ENCODE measurements at places on chromosomes 13 and 19.
A peak's percentile ranks its signal among the peaks of the same experiment; 100 is the strongest.

DNA sequence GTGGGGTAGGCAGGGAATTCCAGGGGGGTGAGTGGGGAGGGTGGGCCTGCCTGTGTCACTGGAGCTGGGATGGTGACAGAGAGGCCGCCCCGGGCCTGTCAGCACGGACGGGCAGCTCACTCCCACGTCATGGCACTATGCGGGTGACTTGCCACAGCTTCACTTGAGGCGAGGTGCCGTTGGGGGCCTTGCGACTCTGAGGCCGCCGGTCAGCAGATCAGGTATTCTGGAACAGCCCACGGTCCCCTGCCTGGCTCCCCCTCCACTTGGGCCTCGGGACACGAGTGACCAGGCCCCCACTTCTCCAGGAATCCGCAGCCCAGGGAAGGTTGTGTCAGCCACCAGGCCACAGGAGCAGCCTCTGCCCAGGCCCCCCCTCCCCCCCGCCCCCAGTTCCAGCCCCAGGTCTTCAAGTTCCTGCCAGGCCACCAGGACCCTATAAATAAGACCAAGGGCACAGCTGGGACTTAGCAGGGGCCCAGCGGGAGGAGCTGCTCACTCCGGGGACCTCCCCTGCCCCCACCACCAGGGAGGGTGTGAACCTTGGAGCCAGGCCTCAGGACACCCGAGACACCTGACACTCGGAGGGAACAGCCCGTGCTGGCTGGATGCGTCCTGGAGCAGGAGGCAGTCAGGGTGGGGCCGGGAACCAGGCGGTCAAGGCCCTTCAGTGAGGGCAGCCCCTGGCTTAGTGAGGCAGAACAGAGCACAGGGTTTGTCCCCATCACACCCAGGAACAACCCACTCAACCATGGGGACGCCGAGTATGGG, 2.7 kb upstream of the MIDN start:
- no peak for DNase-seq

- no peak for DNase-seq
These were observed 11.7 kb downstream of the ZNF66 start for GRCh38 chr19:20787786-20788185.

- DNase-seq: no peak
These were observed 7.0 kb downstream of the CAB39L start for GRCh38 chr13:49436890-49437289.

- no peak for DNase-seq
These were observed 193.1 kb downstream of the KCTD12 start for GRCh38 chr13:76693086-76693485.

DNA sequence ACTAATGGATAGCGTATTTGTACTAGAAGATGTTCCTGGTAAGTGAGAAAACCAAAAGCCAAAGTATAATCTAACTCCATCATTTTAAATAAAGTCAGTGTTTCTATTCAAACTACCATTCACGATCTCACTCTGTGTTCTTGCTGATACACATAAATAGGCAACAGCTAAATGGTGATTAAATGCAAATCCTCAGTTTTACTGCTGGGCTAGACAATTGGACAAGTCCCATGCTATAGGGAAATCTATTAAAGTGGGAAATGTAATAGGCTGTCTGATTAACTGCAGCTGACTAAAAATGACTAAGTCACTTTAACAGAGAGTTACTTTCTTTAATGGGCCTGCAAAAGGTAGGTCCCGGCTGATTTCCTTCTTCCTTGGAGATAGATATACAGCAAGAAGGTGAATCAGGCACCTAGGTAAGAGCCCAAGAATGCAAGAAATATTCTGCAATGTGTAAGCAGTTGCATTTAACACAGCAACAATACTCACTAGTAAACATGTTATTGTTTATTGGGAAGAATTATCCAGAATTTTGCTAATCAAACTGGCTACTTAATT, 298.4 kb downstream of the SLITRK6 start:
- no peak for DNase-seq

DNA sequence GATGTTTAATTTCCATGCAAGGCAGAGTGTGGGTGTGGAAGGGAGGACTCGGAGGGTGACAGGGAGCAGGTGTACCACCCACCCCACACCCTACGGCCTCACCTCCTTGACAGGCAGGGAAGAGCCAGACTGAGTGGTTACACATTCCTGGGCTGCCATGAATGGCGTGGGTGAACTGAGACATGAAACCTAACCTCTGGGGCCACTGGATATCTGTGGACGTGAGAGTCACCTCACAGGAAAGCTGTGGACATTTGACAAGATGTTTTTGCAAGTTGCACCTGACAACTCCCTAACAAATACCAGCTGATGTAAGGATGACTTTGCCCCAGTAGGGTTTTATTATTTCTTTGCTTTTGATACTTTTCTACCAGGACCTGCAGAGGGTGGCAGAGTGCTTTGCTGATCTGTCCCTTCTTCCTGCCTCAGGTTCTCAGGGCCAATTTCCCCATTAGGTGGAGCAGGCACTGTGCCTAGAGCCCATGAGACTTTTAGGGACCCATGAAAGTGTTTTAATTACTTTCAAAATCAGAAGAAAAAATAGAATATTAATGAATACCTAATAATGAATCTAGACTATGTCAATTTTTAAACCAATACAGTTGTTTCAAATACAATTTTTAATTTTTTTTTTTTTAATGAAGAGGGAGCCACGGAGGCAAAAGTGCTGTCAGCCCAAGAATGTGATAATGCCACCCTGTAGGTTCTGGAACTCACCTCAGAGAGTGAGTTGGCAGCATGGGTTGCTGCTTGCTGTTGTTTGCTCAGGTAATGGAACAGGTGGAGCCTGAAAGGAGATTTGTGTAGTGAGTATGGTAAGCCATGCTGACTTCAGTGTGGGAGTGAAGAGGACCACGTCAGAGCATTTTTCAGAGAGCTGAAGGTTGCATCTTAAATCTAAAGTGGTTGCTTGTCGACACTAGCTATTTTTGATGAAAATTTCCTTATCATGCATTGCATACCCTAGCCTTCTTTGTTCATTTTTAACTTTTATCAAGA, 58.0 kb upstream of the CYSLTR2 start:
- DNase-seq: peak; percentile 13

GRCh38 chr13:43200307-43200706, 176.9 kb downstream of the DNAJC15 start:
- no peak for DNase-seq

DNA sequence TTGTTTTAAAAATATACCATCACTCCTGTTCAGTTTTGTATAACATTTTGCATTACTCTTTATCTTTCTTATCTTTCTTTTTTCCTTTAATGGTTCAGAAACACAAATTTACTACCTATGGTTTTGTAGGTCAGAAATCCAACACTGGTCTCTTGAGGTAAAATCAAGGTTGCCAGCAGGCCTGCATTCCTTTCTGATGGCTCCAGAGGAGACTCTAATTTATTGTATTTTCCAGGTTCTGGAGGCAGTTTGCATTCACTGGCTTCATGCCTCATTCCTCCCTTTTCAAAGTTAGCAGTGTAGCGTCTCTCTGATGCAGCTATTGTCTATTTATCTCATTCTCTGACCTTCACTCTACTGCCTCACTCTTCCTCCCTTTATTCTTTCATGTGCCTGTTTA, 767.4 kb downstream of the SLITRK6 start:
- no peak for DNase-seq

GRCh38 chr19:39248806-39249205, at the start of gene IFNL4:
TSS of gene IFNL4 (minus strand) at chr19:39248856.
- no peak for DNase-seq

DNA sequence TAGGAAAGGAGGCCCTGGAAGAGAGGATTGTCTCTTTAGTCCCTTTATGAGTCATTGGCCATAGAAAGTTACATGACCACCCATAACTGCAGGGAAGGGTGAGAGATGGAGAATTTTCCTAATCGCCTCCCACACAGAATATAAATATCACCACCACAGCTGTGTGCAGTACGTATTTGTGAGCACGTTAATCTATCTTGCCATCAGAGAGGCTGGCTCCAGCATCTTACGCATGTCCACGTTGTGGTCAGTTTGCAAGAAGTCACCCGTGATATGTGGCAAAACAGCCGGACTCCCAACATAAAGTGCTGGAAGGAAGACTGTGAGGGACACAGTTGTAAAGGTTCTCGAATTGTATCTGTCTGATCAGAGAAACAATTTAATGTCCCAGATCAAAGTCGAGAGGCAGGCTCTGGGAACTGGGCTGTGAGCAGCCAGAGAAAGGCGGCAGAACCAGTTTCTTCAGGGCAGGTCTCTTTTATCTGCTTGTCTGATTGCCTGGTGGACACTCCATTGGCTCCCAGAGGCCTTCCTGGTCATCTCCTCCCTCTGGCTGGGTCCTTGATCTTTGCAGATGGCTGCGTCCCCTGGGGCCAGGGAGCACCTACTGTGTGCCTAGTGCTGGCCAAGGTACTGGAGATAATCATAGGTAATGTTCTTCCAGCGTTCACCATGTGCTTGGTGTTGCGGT, 74.9 kb downstream of the SIPA1L3 start:
- no peak for DNase-seq

DNA sequence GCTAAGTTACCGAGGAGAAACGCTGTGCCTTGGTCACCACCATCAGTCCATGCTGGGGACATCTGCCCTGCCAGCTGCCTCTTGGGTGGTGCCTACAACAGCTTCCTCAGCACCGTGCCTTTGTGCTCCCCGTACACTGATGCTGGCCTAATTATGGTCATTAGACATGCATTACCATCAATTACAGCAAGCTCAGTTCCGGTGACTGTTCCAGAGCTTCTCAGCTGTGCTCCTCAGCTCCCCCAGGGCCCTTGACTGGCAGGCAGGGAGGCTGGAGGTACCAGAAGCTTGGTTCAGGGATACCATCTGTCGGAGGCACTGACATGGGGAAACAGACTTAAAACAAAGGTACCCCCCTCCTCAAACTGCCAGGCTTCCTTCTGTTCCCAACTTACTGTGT, 40.2 kb downstream of the CILP2 start:
- no peak for DNase-seq

- DNase-seq: no peak
These were observed 84.1 kb downstream of the MIPEP start for GRCh38 chr13:23805122-23805521.

- no peak for DNase-seq
These were observed 500.8 kb upstream of the PCDH20 start for GRCh38 chr13:61916483-61916882.

DNA sequence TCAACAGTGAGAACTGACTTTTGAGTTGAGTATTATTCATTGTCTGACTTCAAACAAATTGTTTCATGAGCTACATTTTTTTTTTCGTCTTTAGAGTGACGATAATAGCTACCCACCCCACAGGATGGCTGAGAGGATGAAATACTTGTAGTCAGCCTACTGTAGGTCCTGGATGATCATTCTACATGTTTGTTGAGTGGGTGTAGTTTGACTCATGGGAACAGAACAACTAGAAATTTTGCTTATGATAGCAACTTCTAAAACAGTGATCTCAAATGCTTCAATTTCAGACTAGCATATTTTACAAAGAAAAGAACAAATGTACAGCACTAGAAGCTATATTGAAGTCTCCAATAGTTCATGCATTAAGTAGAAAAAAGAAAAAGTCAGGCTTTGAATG, 651.8 kb downstream of the PCDH9 start:
- DNase-seq: no peak

DNA sequence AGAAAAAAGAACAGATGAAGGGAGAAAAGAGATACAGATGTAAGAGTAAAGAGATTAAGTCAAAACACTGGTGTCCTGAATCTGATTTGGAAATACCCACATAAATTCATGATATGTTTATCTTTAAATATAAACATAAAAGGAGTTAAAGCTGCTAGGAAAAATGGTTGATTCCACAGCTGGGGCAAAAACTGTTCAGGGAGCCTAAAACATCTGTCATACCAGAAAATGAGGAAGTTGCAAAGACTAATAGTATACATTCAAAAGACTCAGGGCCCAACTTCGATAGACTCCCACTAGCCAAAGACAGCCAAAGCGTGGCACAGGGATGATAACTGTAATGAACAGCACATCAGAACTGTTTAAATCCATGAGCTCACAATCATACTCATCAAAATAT, 62.0 kb downstream of the ABCC4 start:
- no peak for DNase-seq

- DNase-seq: no peak
These were observed 10.9 kb downstream of the B3GNT8 start for GRCh38 chr19:41416194-41416674.

DNA sequence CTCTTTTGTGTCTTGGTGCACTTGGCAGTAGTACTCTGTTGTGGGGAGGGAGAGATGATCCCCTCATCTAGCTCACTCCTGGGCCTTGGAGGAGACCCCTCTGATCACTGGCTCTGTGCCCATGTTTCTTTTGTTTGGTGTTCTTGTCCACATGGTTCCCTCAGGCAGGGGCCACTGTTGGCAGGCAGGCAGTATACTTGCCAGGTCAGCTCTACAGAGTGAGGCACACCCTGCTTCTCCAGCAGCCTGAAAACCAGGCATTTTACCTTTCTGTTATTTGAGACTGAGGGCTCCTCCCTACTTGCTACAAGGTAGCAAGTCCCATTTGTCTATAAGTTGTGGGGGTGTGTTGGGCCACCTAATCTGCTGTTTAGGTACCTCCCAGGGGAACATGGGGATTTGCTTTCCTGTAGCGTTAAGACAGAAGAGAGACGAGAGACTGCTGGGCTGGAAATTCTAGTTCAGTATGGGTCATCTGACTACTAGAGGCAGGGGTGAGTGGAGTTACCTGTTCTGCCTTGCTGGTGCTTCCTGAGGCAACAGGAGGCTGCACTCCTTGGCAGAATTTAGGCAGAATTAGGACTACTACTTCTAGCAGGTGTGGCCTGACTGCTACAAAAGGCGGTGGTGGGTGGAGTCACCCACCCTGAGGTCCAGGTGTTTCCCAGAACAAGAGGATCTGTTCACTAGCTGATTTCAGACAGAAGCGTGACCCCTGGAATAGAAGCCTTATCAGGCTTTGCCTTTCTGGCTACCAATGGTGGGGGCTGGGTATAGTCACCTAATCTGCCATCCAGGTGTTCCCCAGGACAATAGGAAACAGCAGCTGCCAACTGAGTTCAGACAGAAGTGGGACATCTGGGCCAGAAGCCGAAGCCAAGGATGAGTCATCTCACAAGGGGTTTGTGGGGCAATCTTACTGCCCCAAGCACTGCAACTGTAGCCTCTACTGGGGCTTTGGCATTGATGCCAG, 843.0 kb upstream of the ATXN8OS start:
- no peak for DNase-seq

GRCh38 chr19:19554074-19555023, 16.3 kb downstream of the CILP2 start:
- peak; percentile 24 for DNase-seq

GRCh38 chr13:66415444-66415843, 814.7 kb downstream of the PCDH9 start:
- no peak for DNase-seq

GRCh38 chr13:30780338-30780981, 45.1 kb downstream of the ALOX5AP start:
- no peak for DNase-seq

GRCh38 chr19:8269724-8270123, 38.4 kb downstream of the CD320 start:
- no peak for DNase-seq

GRCh38 chr13:98094678-98095266, 48.1 kb upstream of the FARP1 start:
- no peak for DNase-seq

GRCh38 chr19:51822325-51822724, 27.4 kb downstream of the FPR3 start:
- no peak for DNase-seq

- DNase-seq: no peak
These were observed 25.7 kb upstream of the PNMA8B start for GRCh38 chr19:46521241-46521868.
